Activated effector memory CD4-positive, alpha-beta T cell treated with Interleukin-2 at 50 U/mL for 16 hours (primary cell): ENCODE measurements at places on chromosomes 7 and 10.

GRCh38 chr7:70434376-70434775 lies 697.6 kb upstream of the GALNT17 start:
- DNase-seq = no peak

GRCh38 chr10:14250496-14251076 lies 80.1 kb downstream of the FRMD4A start:
- no peak for DNase-seq

GRCh38 chr10:132528064-132528691 lies 9.4 kb upstream of the INPP5A start:
- DNase-seq = no peak

DNA sequence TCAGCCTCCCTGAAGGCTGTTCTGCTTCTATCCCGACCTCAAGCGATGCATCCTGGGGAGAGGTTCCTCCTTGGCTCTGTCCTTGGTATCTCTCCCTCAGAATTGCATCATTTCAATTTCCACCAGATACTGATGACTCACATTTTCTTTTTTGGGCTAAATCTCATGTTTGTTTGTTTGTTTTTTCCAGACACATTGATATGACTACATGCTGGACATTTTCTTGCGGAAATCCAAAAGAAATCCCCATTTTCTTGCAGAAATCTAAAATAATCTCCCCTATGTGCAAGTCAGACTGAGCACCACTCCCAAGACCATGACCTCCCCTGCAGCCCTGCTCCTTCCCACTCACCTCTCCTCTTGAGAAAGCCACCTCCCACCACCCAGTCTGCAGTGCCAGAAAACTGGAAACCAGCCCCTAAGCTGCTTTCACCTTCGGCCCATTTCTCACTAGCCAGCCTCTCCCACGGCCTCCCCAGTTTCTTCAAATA lies 260.2 kb upstream of the PRKCQ start:
- no peak for DNase-seq

GRCh38 chr10:127168261-127168660 lies 28.1 kb downstream of the INSYN2A start:
- no peak for DNase-seq

GRCh38 chr10:114043532-114044246 lies at the start of gene ADRB1:
Gene ADRB1 (plus strand): TSS chr10:114043866. CDS start chr10:114044133, 267 bp downstream.
- no peak for DNase-seq

- no peak for DNase-seq
Observed at GRCh38 chr7:87784424-87784823, 91.7 kb downstream of the SLC25A40 start.

DNA sequence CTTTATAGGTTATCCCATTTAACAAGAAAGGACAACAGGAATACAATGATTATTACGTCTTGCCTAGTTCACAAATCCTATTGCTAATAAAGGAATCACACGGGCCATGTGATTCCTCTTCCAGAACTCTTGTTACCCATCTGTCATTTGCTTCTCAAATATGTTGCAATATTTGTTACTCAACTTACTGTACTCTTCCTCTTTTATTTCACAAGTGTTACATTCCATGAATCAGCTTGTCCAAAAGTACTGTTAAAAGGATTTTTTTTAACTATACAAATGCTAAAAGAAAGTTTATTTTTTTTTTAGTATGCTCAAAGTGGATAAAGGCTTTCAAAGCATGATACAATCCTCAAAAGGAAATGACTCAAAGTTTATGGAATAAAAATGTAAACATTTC lies 3.9 kb upstream of the CD36 start:
- no peak for DNase-seq

DNA sequence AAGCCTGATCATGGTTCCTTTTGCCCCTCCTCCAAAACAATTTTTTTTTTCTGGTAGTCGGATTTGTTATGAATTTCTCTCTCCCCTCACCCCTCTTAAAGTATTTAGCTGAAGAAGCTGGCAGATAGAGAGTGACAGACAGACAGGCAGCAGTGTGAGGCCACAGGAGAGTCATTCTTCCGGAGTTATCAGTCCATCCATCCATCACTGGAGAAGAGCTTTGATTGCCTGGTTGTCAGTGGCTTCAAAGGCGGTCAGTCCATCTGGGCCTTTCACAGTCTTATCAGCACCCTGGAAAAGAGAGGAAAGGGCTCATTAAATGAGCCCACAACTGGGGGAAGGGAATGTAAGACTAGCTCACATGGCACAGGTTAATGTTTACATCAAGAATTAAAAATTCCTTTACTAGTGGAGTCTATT lies 47.4 kb downstream of the MTPN start:
- no peak for DNase-seq

- no peak for DNase-seq
Observed at GRCh38 chr7:12893292-12893691, 205.9 kb downstream of the ARL4A start.

DNA sequence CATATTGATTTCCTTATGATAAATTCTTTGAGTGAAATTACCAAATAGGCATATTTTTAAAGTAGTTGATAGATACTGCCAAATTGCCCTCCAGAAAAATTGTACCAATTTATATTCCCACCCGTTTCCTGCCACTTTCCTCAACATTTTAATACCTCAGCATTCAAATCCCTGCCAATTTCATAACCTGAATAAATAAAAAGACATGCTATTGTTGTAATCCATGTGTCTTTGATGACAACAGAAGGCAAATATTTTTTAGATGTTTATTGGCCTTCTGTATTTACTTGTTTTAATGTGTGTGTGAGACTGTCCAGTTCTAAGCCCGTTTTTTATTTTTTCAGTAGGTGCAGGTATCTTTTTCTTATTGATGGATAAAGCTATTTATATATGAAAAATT lies 71.7 kb downstream of the TEX36 start:
- DNase-seq = no peak

DNA sequence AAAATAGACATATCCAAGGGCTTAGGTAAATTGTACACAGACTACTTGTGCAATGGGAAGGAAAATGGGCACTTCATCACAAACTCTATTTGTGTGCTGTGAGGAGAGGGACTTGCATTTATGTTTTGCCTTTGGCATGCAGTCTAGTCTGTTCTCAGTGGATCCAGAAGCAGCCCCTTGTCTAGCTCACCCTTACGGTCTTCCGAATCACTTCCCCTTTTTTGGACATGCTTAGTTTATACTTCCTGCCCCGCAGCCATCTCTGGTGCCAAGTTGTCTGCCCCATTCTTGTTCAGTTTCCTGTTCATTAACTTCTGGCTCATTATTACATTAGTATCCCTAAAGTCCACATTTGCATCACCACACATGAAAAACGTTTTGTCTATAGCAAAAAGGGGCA lies 161.6 kb downstream of the NRCAM start:
- no peak for DNase-seq

- DNase-seq = no peak
Observed at GRCh38 chr10:109992485-109992884, 15.3 kb upstream of the ADD3 start.

DNA sequence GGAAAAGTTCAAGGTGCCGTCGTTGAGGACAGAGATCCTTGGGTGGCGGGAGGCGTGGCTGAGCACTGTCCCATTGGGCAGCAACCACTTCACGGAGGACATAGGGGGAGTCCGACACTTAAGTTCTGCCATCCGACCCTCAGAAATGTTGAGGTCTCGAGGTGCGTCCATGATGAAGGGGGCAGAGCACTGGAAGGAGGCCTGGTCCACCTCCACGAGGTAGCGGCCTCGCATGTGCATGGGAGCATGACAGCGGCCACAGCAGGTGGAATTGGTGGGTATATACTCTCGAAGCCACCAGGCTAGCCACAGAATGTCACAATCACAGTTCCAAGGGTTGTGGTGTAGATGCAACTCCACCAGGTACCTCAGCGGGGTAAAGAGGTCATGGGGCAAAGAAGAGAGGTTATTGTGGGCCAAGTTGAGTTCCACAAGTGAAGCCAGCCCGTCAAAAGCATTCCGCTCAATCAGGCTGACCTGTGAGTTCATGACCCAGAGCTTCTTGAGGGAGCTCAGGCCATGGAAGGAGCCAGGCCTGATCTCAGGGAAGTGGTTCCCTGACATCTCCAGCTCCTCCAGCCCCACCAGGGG lies 1.7 kb downstream of the LRRC4 start:
- DNase-seq = no peak

DNA sequence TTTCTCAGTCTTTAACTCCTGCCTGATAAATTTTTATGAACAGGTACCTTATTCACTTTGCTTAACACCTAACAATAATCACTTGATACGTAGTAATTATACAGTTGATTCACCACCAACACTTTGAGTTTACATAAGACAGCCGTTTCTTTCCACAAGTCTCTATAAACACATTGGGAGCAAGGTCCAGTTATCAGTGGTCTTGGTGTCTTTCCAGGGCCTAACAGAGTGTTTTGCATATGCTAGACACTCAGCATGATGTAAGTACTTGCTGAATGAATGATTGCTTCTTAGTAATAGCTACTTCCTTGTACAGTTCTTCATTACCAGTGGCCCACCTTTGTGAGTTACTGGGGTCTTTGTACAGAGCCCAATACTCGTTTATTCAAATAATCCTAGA lies 6.4 kb downstream of the CLDN12 start:
- DNase-seq = no peak

GRCh38 chr10:124088915-124089314 lies 4.5 kb downstream of the CHST15 start:
- no peak for DNase-seq

DNA sequence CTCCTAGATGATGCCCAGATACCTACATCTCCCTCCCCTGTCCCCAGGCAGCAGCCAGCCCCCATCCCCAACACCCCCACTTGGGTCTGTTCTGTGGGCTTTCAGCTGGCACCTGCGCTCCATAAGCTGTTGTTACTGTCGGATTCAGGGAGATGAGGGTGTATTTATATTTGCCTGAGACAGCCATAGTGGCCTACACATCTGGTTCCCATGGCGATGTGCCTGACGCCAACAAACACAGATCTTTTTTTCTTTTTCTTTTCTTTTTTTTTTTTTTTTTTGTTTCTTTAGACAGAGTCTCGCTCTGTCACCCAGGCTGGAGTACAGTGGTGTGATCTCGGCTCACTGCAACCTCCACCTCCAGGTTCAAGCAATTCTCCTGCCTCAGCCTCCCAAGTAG lies 73.1 kb downstream of the CLIP2 start:
- DNase-seq = no peak

DNA sequence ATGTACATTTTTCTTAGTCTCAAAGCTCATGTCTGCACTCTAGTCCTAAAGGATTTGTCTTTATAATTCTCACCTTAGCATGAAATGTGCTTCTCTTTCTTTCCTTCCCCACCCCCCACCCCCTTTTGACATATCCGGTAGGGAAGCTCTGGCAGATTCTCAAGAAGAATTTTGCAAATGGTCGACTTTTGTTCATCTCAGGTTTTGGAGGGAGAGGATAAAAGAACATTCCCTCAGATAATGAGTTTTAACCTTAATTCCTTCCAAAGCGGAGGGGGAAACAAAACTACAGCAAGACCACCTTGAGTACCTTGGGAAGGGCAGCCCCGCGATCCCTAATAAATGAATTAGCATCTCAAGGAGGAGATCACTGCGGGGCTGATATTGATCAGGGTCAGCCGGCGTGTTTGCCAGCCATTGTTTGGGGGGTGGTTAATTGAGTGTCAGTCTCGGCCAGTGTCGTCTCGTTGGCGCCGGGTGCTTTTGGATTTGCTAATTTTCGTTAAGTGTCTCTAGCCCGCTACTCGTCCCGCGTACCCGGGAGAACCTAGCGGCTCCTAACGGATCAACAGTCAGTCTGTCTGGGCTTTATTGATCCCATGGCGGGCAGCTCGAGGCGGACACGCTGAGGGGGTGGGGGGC lies 874 bp upstream of the BAMBI start:
- DNase-seq = no peak

- no peak for DNase-seq
Observed at GRCh38 chr10:73218431-73219191, 28.4 kb downstream of the DNAJC9 start.

DNA sequence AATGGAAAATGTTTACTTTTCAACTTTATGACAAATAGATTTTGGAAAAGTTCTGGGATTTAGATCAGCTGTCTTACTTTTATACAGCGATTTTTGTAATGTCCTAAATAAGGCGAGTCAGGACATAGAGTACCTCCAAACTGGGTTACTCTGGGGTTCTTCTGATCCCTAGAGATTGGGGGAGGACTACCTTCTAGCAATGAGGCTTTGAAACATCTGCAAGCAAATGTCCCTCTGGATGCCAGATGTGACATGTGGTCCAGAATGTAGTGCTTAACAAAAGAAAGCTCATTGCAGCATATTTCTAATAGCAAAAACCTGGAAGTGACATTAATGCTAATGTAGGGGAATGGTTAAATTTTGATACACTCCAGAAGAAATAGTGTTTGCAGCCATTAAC lies 36.1 kb downstream of the ABRAXAS2 start:
- no peak for DNase-seq

- DNase-seq = no peak
Observed at GRCh38 chr7:2010101-2010500, 222.6 kb downstream of the MAD1L1 start.

GRCh38 chr10:123001370-123001769 lies 7.2 kb downstream of the IKZF5 start:
- DNase-seq = no peak

DNA sequence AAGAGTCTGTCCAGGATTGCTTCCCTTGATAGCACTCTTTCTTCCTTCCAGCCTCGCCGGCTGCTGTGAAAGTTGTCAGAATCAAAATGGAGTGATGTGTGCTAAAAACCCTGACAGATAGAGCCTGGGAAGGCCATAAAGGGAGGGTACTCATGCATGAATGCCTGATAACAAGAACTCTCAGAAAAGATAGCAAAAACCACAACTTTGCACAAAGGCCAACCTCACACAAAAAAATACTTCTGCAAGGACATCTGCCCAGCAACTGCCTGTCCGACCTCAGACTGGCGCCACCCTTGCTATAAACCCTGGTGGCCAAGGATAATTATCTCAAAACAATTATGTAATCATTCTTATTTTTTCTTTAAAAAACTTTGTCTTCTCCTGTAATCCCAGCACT lies 133.2 kb upstream of the SVIL start:
- no peak for DNase-seq

- DNase-seq = no peak
Observed at GRCh38 chr7:101701153-101701794, 72.2 kb upstream of the MYL10 start.

GRCh38 chr10:12188656-12189055 lies 7.0 kb downstream of the NUDT5 start:
- DNase-seq = no peak
